Lung microvascular endothelial cell (primary cell): ENCODE measurements at places on chromosomes 5 and 9. TPM values are rescaled to one million over a fixed set of nuclear protein-coding genes. Genes with fewer than 3 reads are reported as not detected.

GRCh38 chr5:124575725-124576124 is 170.7 kb downstream of the ZNF608 start:
- DNase-seq = no peak

The SHROOM1 gene
- total RNA-seq = 1.4 and 1.5 TPM in 2 replicates

The CARD9 gene
- total RNA-seq = under 0.01 and 0.44 TPM in 2 replicates

DNA sequence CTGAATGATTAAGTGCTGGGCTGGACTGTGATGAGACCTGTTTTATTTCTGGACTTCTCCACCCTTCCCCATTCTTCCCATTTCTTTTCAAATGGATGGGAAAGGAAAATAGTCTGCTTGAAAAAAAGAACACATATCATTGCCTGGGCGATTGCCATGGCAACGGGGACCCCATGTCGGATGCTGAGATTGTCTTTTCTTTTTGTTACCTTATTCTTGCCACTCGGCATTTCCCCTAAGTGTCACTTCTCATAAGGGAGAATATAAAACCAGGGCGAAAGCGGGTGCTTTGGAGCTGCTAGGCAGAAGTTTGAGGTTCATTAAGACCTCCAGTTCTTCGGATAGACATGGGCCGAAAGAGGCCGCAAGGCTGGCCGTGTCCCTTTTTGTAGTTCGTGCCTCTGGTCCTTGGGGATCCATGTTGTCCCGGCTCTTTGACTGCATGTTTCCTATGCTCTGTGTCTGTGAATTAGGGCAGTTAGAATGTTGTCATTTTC is 763 bp downstream of the FGD3 start:
- DNase-seq = no peak

The SHISAL2B gene
- not detected in 2 replicates for total RNA-seq

The TAS2R1 gene
- total RNA-seq = not detected in 2 replicates

The SPINK6 gene
- not detected in 2 replicates for total RNA-seq

DNA sequence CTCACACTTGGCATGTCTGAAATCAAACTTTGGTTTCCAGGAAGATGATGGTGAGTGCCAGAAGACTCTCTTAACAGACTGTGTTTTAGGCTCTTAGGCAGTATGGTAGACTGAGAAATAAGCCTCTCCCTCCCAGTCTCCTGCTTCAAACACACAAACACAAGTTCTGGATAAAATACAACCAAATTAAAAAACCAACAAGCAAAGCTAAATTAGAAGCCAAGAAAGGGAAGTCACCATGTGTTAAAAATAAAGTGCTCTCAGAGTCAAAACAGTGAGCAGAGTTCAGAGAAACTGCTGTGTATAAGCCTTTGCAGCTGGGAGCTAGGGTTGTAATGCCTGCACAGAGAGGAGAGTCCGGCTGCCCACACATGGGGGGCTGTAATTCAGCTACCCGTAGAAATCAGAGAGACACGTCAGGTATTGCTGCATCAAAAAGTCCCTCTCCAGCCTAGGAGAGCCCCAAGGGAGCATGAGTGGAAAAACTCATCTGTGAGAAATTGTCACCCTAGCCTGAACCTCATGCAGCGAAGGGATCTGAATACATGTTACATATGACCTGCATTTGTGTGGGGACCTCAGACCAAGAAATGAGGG is 62.6 kb downstream of the ANGPTL2 start:
- no peak for DNase-seq

DNA sequence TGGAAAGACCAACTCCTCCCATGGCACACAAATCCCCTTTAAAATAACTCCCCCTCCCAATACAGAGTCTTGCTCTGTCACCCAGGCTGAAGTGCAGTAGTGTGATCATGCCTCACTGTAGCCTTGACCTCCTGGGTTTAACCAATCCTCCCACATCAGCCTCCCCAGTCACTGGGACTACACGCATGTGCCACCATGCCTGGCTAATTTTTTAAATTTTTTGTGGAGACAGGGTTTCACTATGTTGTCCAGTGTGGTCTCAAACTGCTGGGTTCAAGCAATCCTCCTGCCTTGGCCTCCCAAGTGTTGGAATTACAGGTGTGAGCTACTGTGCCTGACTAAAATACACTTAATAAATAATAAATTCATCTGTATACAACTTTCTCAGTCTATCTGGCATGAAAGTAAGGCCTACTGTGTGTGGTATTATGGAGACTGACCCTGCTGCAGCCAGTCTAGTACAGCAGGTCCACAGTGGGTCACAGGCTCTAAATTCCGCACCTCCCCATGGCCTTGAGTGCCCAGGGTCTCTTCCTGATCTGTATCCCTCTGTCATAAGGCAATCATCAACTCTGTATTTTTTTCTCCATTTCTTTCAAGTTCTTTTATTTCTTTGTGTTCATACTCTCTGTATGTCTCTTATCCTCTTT is 169.4 kb downstream of the MAPKAP1 start:
- no peak for DNase-seq

The ZDHHC11 gene
- total RNA-seq = 0.22 and 0.60 TPM in 2 replicates

DNA sequence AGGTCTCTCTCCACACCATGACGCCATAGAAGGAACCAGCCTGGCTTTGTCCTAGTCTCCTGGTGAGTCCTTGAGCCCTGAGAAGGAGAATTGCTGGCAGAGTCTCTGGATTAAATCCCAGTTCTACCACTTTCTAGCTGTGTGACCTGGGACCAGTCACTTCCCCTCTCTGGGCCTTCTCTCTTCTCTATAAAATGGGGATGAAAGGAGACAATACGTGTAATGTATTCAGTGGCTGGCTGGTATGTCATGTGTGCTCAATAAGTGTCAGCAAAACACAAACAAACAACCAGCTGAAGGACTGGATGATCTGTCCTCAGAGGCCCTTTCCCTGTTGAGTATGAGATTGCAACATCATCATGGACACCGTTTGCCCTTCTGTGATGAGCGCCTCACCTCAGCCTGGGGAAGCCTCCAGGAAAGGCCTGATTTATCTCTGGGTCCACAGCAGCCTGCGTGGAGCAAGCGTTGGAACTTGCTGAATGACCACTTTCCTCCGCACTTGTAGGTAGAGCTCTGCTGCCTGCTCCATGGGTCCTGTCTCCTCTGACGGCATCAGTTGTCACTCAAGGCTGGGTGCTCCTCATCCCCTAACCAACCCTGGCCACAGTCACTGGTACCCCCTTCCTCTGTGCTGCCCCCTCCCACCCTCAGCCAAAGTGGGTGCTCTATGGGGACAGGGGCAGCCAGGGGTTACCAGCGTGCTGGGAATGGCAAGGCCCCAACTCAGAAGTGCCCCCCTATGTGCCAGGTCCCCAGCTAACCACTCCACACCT is 3.6 kb upstream of the NR5A1 start:
- DNase-seq = no peak

DNA sequence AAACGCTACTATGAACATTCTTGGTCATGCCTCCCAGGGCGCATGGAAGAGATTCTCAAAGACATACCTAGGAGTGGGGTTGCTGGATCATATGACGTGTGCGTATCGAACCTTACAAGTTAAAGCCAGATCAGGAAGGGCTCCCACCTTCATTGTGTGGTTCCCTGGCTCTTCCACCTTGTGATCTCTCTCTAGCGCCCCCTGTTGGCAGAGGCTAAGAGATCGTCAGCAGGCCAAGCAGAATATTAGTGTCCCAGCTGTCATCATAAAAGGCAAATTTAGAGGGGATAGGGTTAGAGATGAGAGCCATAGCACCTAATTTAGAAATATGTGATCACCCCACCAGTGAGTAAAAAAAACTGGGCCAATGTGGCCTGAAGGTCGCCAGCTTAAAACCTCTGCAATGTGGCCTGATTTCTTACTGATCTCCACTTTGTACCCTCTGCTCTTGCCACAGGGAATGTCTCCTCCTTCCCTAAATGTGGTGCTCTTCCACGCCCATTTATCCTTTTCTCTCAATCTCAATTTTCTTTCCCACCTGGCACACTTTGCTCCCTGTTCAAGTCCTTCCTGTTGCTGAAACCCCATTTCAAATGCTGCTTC is 91.7 kb upstream of the SHB start:
- DNase-seq = peak; percentile 64

The EIF4EBP3 gene
- 0.87 and 1.2 TPM in 2 replicates for total RNA-seq

- no peak for DNase-seq
Measured at GRCh38 chr5:84599964-84600363, 215.3 kb upstream of the EDIL3 start.

The SLCO4C1 gene
- total RNA-seq = not detected in 2 replicates

- peak; percentile 58 for DNase-seq
Measured at GRCh38 chr5:77066823-77067442, 20.2 kb downstream of the ZBED3 start.

The CREBRF gene
- 14.8 and 26.4 TPM in 2 replicates for total RNA-seq

DNA sequence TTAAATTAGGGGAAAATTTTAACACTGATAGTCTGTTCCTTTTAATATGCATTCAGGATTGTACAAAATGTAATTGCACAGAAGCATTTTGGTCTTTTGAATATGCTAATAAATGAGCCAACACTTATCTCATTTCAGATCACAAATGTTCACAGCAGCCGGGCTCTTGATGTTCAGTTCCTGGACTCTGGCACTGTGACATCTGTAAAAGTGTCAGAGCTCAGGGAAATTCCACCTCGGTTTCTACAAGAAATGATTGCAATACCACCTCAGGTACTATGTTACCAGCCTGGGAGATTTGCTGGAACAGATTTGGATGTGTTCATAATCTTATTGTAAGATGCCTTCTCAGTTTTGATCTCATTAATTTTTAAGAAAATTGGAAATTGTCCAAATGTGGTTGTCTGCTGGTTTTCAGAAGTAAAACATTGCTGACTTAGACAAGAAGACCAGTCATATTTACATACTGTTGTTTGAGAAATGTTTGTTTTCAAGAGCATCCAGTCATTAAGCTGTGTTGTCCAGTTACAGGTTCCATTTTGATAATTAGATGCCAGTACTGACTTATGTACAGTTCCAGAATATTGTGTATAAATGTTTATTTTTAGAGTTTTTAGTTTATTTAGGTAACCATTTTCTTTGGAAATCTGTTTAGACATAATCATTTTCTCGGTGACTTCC is 23.0 kb upstream of the TMOD1 start:
- DNase-seq = no peak

- no peak for DNase-seq
Measured at GRCh38 chr9:75739884-75740611, 150.4 kb upstream of the PCSK5 start.

DNA sequence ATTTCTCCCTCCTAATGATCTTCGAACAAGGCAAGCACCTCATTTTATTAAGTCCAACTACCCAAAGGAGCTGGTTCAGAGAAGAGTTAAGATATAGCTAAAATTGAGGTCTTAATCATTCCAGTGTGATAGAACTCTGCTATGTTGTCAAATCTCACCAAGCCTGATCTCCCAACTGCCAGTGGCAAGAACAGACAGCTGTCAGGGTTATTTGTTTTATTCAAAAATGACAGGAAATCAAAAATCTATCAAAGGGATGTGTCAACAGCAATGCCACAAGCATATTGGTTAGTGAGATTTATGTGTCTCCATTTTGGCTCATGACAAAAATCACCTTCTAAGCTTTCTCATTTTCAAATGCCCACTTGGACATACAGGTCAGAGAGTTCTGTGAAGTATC is 74.5 kb downstream of the PRELID2 start:
- no peak for DNase-seq

DNA sequence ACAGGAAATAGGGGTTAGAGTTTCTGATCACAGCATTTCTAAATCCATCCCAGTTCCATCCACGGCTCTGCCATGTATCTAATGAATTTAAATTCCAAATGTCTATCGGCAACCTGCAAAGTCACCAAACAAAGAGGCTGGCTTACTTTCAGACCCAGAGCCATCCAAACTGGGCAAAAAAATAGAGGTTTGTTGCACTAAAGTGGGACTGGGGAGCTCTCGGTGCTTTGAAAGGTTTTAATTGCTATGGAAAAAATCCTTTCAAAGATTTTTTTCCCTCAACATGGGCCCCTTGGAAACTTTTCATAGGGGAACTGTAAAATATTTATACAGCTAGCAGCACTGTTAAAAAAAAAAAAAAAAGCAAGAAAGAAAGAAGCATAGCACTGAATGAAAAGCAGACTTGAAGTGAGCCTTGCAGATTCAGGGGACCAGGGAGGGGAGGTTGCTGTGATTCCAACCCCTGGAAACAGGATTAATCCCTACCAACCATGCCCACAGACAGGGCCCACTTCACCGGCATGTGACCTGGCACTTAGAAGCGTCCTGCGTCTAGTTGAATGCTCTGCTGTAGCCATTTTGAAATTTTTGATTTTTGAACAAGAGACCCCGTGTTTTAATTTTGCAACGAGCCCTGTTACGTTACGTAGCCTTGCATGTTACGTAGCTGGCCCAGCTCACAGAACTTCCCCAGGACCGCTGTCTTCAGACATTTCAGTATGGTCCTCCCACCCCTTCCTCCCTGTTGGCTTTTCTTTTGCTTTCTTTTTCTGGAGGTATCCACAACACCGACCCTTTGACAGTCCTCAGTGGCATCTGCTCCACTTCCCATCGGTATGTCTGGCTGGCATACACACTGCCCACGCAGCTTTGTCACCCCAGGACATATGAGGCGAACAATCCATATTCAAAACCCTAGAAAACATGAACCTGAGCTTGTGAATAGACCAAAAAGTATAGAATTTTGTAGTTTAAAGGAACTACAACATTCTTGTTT is 105.3 kb upstream of the NFIB start:
- no peak for DNase-seq

The CHSY3 gene
- total RNA-seq = 2.8 and 3.4 TPM in 2 replicates

The RLN1 gene
- 0.22 TPM in 1 of 2 replicates, not detected in the other for total RNA-seq

GRCh38 chr9:130993303-130994030 is 15.5 kb upstream of the LAMC3 start:
- no peak for DNase-seq

GRCh38 chr9:135744333-135745070 is 42.5 kb downstream of the KCNT1 start:
- no peak for DNase-seq
